SHP77 treated with DMSO at 0.1 percent for 48 hours (cell line): ENCODE measurements at places on chromosomes 3 and 15.

GRCh38 chr15:92130244-92130643 is 263.4 kb upstream of the ST8SIA2 start:
- DNase-seq, result no peak

- no peak for DNase-seq
Measured at GRCh38 chr3:182292591-182292990, 500.7 kb upstream of the ATP11B start.

DNA sequence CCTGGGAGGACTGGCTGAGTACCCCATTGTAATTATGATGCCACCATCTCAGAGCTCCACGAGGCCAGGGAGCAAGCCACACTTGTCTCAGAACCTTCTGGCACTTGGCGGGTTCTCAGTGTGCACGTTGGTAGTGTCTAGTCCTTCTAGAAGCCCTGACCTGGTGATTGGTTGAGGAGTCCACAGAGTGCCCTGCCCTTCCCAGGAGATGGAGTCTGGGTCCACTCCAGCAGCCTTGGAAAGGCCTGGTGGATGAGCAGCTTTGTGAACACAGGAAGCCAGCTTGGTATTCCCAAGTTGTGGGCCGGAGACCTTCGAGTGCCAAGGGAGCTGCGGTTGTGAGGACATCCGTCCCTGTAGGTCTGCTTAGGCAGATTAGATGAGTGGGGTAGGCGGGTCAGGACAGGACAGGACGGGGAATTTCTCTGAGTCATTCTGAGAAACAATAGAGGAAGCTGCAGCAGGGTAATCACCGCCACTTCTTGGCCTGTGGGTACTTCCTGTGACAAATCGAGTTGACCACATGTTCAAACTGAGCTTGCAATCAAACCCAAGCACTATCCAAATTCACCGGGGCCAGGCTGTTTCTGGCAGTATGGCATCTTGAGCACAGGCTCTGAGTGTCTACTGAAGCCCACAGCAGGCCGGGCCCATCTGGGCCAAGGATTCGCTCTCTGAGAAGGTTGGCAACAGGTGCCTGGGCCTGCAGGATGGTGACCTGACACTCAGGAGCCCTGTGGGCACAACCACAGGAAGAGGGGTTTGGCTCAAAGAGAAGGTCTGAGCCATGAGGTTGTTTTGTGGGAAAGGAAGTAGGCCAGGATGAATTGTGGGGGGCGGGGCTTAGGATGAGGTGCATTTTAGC is 71.5 kb upstream of the PLXNA1 start:
- DNase-seq, result no peak

GRCh38 chr3:186786922-186787321 is 3.5 kb downstream of the EIF4A2 start:
- no peak for DNase-seq

GRCh38 chr3:16841904-16842271 is 42.9 kb upstream of the PLCL2 start:
- no peak for DNase-seq

DNA sequence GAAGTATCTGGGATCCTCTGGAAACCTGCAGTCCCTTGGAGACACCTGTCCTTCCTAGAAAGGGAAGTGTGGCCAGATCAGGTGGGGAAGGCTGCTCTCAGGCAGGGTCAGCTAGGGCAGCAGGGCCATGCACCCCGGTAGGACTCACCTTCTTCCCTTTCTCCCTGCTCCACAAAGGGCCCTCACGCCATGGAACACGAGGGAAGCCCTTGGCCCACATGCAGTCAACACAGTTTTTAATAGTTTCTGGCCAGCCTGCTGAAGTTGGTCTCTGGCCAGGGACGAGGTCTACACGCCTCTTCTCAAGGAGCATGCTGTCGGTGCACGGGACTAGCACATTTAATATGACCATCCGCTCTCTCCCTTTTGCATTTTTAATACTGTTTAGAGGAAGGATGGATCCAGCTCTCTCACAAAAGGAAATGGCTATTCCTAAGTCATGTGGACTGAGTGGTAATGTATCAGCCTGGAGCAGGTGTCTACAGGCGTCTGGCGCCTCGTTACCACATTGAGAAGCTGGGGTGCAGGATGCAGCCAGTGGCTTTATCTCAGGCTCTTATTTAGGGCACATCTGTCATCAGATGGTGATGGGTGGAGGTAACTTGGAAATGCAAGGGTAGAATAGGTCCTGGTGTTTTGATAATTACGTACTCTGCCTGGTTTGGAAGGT is 153.9 kb downstream of the KLF13 start:
- no peak for DNase-seq

DNA sequence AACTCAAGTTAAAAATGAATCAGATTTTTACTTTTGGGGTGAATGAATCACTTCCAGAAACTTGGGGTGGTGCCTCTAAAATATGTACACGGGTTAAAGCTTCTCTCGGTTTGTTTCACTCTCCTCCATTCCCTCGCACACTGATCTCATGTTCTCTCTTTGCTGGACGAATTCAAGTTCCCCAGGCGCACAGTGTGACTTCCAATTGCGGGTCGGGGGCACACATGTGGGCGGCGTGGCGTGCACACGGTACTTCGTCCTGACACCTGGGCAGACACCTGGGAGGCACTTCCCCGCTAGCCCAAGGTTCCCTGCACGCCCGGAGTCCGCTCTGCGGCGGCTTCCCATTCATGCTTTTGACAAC is 692 bp downstream of the SCAANT1 start:
- no peak for DNase-seq

GRCh38 chr3:191283400-191283799 is 45.8 kb upstream of the CCDC50 start:
- DNase-seq, result no peak

- DNase-seq, result no peak
Measured at GRCh38 chr3:37458162-37459120, 284.1 kb upstream of the LRRFIP2 start.

DNA sequence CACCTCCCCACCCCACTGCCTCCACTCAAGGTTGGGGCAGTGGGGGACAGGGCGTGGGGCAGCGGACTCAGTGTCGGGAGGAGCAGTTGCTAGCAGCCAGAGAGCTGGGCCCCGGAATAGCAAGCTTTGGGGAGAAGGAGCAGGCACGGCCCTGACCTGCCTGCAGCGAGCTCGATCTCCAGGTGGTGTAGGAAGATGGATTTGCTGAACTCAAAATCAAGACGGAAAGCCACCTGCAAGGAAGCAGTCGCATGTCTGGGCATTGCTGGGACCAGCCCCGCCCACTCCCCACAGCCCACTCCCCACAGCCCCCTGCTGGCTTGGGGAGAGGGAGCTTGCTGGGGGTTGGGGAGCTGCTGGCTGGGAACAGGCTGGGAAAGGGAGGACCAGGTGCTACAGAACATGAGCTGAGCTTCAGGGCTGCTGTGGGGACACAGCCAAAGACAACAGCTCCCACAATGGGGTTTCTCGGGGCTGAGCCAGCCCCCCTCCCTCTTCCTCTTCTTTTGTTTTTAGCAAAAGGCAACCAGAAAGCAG is 38.0 kb downstream of the FEM1B start:
- no peak for DNase-seq

DNA sequence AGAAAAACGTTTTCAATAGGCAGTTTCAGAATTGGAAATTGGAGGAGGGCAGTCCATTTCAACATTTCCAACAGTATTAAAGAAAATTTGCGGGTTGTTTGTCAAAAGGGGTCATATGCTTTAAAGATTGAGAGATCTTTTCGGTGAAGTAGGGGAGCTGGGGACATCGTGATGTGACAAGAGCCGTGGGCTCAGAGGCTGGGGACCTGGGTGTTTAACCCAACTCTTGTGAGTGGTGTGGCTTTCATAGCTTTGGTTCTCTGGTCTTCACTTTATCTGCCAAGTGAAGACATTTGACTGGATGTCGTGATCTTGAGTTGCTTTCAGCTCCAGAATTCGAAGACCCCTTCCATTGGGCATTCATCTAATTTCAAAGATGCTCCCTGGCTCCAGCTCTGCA is 133.2 kb downstream of the PGPEP1L start:
- no peak for DNase-seq

GRCh38 chr3:58274027-58274614 is 31.9 kb upstream of the RPP14 start:
- no peak for DNase-seq

DNA sequence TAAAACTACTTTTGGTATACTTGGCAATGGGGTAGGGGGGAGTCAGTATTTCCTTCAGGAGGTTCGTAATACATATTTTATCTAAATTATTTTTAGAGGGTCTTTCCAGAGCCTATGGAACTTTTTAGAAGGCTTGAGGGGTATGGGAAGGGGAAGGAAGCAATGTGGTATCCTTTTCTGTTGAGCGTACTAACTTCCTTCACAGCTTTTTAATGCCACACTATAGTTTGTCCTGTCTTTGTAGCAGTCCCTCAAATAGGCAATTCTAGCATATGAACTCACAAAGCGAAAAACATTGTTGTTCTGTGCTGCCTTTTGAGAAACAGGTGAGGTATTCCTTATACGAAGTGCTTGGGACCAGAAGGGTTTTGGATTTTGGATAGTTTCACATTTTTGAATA is 22.3 kb upstream of the P2RY13 start:
- DNase-seq, result no peak

DNA sequence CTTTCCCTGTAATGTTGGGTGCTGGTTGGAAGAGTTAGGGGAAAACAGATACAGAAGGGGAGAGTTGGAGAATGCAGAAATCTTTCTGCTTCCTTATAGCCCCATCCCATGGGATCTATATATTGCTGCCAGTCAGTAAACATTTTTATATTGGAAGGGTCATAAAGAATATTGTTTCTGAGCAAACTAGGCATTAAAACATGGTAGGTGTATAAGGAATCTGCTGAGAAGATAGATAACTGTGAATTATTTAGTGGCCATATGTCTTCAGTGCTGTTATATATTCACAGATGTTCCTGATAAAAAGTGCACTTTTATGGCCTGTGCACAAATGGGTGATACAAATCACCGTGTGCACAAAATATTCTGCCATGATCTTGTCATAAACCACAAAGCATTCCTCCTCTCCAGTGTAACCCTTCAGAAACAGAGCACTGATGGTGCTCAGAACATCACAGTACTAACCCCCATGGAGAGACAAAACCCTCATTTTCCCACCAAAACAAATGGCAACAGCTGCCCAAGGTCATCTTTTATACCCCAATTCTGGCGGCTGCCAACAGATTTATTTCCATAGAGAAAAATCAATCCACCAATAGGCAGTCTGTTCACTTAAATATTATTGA is 269.3 kb downstream of the SLC9A9 start:
- no peak for DNase-seq

- no peak for DNase-seq
Measured at GRCh38 chr3:88033808-88034207, 25.0 kb downstream of the CGGBP1 start.

GRCh38 chr3:138494607-138494929 is 60.2 kb downstream of the ESYT3 start:
- DNase-seq, result no peak

DNA sequence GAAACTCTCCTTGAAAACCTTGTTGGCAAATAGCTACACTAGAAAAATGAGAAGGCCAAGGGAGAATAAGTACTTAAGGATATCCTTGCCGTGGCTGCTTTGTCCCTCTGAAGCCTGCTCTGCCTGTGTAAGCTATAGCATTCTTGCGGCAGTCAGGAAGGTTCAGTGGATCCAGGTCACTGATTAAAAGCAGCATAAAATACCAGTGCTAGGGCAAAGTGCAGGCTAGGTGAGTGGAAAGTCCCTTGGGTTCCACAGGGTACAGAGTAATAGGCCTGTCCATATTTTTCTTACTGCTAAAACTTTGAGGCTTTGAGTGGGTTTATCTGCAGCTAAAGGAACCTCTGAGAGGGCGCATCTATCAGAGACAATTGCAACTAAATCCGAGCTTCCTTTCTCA is 10.3 kb downstream of the CXCR6 start:
- DNase-seq, result no peak

DNA sequence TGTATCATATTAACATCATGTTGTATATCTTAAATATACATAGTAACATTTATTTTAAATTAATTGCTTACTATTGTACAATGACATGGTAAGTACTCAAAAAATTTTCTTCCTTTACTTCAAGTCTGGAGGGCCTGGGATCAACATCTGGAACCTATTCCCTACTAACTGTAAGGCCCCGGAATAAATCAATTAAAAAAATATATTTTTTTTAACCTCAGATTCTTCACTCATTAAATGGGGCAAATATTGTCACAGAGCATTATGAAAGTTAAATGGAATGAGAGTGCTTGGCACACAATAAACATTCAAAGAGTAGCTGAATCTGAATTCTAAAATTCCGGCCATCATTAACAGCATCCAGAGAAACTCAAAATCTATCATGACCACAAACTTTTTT is 16.5 kb downstream of the GSK3B start:
- DNase-seq, result no peak

DNA sequence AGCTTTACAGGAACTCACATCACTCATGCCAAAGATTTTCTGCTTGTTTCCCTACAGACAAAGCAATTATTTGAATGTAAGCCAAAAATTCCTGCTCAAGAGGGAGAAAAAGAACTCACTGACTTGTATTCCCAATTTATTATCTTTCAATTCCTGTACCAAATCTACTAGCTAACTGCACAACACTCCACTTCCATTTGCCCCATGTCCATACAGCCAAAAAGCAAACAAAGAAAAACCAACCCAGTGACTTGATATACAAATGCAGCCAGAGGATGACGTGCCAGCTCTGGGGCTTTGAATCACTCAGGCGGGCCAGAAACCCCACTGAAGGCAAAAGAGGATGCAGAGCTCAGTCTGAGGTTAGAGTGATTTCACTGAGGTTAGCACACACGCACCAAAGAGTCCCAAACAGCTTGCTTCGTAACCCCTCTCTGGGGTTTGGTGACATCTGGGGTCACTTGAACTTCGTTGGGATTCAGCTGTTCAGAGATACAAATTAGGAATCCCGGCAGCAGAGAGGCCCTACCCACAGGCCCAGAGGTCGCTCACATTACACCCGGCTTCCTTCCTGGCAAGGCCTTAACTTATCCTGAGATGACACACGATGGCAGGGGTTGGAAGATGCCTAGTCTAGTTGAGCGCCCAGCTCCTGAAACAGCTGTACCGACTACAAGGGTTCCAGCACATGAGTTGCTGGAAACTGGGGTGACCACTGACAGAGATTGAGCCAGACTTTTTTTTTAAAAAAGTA is 1.6 kb downstream of the RFTN1 start:
- no peak for DNase-seq
